ENCODE measurements at places on chromosomes 16 and 17.

DNA sequence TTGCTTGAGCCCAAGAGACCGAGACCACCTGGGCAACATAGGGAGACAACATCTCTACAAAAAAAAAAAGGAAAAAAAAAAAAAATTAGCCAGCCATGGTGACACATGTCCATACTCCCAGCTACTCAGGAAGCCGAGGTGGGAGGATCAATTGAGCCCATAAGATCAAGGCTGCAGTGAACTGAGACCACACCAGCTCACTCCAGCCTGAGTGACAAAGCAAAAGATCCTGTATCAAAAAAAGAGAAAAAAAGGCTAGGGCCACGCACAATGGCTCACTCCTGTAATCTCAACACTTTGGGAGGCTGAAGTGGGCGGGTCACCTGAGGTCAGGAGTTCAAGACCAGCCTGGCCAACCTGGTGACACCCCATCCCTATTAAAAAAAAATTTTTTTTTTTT is 13.8 kb downstream of the SUMO2 start:
- no peak for DNase-seq

GRCh38 chr16:67869653-67870052 is 3.2 kb upstream of the EDC4 start:
- no peak for DNase-seq

- DNase-seq: peak; percentile 37
These were observed 29.0 kb downstream of the PLD6 start for GRCh38 chr17:17177176-17177575.

DNA sequence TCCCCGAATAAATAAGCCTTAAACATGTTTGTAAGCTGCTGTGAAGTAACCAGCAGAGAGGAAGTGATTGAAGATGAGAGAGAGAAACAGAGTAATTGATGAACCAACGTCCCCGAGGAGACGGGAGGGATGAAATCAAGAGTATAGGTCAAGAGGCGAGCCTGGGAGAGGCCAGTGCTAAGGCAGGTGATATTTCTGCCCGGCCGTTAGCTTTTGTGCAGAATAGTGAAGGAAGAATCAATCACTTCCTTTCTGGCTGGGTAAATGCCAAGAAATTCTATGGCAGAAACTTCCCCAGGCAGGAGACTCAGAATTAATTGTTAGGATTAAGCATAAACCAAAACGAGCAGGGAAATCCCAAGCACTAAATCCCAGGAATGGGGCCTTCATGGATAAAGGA is 273.8 kb downstream of the CDH13 start:
- DNase-seq: no peak

DNA sequence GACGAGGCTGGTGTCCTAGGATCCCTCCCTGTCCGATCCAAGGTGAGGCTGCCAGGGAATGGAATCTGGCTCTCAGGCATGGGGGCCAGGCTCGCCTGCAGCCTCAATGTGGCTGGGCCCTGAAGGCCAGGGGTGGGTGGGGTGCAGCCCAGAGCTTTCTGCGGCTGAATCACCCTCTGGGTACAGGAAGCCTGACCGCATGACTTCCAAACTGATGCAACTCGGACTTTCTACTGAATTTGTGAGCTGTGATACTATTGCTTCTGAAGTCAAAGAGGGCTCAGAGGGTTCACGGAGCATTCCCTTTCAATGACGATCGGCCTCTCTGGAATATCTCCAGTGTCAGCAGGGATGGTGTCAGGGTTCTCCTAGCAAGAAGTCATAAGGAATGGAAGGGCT is 123.7 kb downstream of the METRNL start:
- no peak for DNase-seq

DNA sequence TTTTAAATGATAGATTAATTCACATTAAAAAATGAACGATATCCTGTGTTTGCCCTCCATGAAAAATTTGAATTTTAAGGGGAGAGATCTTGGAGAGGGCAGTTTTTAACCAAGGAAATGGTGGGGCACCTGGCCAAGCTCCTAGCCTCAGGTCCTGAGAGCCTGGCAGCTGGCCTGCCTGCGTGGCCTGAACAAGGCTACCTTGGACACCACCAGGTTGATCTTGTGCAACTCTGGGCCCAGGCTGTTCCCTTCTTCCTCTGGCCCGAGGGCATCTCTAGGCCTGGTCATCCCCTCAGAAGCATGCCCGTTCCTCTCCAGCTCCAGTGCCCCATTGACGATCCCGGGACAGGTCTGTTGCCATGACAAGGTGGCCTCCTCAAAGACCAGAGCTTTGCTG is 33.4 kb upstream of the LONP2 start:
- no peak for DNase-seq

- no peak for DNase-seq
These were observed 65.8 kb downstream of the CYTH1 start for GRCh38 chr17:78716292-78716691.

GRCh38 chr17:43644081-43644480 is 17.6 kb downstream of the MEOX1 start:
- no peak for DNase-seq

GRCh38 chr17:8798846-8799569 is at the start of gene MFSD6L:
Gene MFSD6L (minus strand): TSS chr17:8799365. CDS start chr17:8799120, 245 bp downstream.
- no peak for DNase-seq

DNA sequence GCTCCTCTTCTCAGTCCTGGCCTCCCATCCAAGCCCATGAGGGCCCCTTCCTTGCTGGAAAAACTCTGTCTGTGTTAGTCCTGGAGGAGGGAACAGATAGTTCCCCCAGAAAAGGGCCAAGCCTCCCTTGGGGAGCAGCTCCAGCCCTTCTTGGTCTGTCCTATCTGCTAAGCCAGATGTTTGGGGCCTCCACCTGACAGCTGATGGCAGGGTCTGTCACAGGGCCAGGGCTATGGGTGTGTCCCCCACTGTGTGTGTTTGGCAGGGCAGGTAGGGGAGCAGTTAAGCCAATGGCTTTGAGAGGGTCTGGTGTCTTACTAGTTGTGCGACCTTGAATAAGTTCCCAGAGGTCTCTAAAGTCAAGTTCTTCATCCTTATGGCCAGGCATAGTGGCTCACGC is 13.6 kb upstream of the SLC4A1 start:
- DNase-seq: no peak

DNA sequence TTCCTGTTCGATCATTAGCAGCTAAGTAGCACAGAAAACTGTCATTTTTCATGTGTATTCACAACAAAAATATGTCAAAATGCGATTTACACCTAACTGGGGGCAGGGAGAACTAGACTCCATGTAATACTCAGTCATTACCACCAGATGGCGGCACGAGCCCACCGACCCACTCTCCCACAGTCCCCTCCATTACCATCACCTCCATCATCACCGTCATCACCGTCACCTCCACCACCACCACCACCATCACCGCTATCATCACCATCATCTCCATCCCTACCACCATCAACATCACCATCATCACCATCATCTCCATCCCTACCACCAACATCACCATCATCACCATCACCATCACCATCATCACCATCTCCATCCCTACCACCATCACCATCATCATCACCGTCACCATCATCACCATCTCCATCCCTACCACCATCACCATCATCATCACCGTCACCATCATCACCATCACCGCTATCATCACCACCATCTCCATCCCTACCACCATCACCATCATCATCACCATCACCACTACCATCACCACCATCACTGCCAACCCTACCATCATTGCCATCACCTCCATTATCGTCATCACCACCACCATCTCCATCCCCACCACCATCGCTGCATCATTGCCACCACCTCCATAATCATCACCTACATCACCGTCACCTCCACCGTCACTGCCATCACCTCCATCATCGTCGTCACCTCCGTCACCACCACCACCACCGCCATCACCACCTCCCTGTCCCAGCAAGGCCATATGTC is 14.4 kb downstream of the NDUFAF8 start:
- DNase-seq: peak; percentile 51

DNA sequence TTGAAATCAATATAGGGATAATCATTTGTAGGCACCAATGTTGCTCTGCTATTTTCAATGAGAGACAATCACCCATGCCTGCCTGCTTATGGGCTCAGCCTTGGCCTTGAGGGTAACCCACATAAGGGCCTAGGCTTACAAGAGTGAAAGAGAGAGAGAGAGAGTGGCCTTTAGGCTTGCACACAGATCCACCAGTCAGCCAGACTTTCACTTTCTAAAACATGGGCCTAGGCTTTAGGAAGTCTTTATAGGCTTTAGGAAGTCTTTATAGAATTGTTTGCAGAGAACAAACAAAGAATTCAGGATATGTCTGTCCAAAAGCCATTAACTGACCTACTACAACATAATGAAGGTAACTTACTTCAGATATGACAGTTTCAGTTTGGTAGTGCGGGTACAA is 3.4 kb downstream of the ABCA9 start:
- DNase-seq: no peak

DNA sequence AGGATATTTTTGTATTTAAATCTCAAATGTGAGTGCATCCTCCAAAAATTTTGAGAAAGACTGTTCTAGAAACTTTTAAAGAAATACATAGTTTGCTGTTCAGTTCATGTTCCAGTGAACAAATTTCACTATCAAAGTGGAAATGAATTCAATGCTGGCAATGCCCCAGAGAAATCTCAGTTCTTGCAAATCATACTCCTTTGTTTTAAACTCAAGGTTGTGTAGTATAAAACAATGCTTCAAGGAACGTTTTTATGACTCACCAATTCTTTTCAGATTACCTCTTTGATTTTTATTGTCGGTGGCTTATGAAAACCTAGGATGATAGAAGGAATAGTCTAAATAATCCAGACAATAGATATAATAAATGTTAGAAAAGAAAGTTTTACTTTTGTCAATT is 17.6 kb downstream of the LPCAT2 start:
- no peak for DNase-seq

DNA sequence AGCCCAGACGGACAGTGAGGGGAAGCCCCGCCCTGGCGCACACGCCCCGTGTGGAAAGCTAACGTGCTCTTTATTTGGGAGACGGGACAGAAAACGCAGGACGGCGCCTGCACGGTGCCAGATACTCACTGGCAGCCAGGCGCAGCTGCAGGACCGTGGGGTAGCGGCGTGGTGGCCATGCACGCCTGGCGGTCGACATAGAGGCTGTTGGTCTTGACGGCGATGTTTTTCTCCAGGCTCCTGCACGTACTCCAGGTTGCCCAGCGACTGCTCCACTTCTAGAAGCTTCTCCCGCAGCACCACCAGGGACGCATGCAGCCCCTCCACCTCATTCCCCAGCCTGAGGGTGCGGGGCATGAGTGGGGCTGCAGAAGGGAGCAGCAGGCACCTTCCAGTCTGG is 5.1 kb upstream of the C1QTNF8 start:
- no peak for DNase-seq

- no peak for DNase-seq
These were observed 245.2 kb downstream of the XYLT1 start for GRCh38 chr16:17225541-17225940.

- DNase-seq: no peak
These were observed 16.4 kb downstream of the IGF2BP1 start for GRCh38 chr17:49013311-49014213.

DNA sequence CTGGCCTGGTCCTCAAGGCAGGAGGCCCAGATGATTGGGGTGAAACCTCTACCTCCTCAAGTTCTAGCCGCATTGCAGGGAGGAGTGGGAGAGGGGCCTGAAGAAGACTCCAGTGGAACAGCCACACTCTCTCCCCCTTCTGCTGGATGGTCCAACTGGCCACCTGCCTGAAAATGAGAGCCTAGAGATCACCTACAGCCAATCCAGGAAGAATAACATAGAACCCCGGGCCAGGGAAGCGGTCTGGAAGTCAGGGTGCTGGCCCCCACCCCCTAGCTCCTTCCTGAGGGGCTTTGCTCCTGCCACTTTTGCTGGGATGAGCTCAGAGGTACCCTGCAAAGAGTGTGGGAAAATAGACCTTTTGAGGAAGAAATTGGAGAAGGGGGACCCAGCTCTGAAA is 1.8 kb downstream of the SLC6A2 start:
- no peak for DNase-seq

DNA sequence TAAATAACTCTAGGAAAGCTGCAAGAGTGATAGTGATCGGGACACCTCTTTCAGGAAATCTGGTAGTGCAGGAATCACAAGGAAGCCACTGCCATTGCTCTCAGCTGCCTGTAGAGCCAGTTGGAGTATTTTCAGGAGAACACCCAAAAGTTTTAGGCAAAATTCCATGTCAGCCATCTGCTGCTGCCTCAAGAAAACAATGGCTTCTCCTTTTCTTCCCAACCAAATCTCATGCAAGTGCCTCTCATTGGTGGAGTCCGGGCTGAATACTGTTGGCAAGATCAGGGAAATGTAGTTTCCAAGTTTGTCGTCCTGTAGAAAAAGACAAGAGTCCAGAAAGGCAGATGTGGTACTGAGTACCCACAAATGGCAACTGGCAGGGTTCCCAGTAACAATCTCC is 54.9 kb upstream of the TANC2 start:
- DNase-seq: no peak

GRCh38 chr17:49074851-49075540 is 57.6 kb upstream of the B4GALNT2 start:
- no peak for DNase-seq

- DNase-seq: no peak
These were observed 142.0 kb upstream of the CORO6 start for GRCh38 chr17:29764748-29765147.

GRCh38 chr17:57110579-57111325 is 25.7 kb downstream of the AKAP1 start:
- no peak for DNase-seq

- peak; percentile 96 for DNase-seq
These were observed 304.4 kb downstream of the SEC14L1 start for GRCh38 chr17:77444984-77445759.

DNA sequence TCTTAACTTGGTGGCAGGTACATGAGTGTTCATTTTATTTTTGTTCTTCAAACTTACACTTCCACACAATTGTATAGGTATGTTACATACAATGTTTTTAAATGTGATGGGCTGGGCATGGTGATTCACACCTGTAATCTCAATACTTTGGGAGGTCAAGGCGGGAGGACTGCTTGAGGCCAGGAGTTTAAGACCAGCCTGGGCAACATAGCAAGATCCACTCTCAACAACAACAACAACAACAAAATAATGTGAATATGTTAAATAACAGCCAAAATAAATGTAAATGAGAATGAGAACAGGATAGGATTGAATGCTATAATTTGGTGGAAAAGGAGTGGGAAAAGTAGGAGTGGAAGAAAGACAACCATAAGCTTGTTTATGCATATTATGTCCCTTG is 2.6 kb downstream of the NSMCE1 start:
- DNase-seq: no peak

- no peak for DNase-seq
These were observed 12.2 kb downstream of the PPL start for GRCh38 chr16:4924593-4925292.

DNA sequence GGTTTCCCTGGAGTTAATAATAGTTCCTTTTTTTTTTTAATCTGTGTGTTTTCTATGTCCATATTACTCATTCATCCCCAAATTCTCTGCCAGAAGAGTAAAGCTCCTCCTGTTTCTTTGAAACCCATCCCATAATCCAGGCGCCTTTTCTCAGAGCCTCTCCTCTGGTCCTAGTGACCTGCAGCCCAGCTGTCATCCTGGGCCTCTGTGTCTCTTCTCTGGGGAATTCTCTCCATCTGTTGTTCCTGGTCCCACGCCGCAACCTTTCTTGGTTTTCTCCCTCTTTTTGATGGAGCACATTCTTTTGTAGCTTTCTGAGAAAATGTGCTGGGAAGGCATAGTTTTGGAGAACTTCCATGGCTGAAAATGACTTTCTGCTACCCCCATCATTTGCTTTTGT is 10.2 kb downstream of the KATNB1 start:
- DNase-seq: no peak

Measured in central memory CD4-positive, alpha-beta T cell (primary cell).